ENCODE measurements at places on chromosomes 6 and 20. TPM values are rescaled to one million over a fixed set of nuclear protein-coding genes. Genes with fewer than 3 reads are reported as not detected.

- no peak for DNase-seq
These were observed 327.7 kb downstream of the LAMA2 start for GRCh38 chr6:129210684-129211083.

DNA sequence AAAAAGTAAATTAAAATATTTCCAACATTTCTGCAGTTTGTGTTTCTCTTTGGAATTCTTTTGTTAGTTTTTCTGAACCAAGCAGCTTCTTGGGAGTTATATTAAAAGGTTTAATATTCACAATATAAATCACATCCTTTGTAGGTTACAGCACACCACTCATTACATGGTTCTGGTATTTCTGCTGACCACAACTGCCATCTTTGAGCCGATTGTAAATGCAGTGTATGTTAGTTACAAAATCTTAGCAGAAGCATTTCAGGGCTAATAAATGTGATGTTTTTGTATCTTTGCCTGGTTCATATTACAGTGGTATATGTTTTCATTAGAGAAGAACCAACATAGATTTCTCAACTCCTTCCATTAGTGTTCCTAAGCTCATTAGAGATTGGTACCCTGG, 19.1 kb upstream of the TSHZ2 start:
- DNase-seq, result no peak

FAM135A gene
- total RNA-seq, result 9.3 TPM

DNA sequence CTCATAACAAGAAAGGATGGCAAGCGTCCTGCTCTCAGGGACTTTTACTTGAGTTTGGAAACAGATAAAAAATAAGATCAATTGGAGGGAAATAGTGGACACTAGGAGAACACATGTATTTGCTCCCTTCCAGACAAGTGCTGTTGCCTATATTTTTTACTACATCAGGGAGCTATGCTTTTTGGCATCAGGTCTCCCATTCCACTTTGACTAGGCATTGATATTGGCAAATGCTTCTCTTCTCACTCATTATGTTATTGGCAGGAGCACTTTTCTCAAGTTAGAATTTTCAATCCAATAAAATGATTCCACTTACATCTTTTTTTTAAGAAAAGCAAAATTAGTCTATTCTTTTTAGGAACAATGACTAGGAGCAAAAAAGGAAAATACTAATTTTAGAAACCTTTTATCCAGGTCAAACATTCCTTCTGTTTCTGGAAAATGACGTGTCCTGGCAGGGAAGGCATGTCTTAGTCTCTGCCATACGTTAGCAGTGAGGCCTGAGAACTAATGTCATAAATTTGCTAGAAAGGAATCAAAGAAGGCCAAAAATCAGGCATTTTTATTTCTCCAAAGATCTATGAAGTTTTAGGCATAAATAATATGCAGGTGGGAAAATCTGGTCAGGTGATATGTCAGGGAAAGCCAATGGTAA, 21.4 kb downstream of the BCAS1 start:
- no peak for DNase-seq

EPPIN gene
- not detected for total RNA-seq

DNA sequence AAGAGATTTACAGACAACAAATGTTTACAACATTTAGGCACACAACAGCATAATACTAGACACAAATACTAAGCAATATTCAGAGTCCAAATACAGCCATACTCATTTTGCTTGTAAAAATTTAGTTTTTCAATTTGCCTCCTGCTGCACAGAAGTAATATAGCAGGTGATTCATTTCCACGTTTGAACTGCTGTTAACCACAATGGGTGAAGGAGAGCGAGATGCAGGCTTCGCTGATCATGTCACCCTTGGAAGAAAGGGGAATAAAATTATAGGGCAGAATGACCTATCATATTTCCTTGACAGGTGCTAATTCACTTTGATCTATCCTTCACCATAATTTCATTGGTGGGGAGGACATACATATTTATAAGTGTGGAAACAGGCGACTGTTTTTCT, 643.8 kb upstream of the AGPAT4 start:
- no peak for DNase-seq

- DNase-seq, result peak; percentile 77
These were observed 79.8 kb upstream of the FAM184A start for GRCh38 chr6:119158057-119158848.

- no peak for DNase-seq
These were observed 635.2 kb upstream of the IMPG1 start for GRCh38 chr6:76707630-76708029.

- no peak for DNase-seq
These were observed 26.7 kb downstream of the GPX6 start for GRCh38 chr6:28488916-28489365.

DNA sequence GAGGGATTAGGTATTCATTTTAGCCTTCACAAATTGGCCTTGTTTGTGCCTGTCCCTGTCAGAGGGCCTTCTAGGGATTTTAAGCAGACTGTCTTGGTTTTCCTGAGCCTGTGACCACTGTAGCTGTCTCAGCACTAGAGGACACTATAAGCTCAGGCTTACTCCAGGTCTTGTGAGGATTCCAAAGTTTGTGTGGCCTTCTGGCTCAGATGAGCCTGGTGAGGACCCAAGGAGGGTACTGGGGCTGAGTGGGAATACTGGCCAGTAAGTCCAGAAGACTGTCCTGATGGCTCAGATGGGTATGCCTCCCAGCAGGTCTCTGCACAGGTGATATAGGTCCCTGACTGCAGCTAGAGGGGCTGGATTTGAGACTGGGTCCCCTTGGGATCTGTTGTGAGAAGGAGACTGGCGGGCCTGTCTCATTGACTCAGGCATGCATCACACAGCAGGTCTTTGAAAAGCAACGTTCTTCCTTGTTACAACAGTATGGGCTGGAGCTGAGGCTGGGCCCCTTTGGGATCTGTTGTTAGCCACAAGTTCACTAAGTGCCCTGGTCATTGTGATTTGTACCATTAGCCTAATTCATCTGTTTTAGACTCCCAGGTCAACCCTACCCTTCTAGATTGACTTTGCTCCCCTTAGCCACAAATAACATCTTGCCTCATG, 26.3 kb upstream of the TFB1M start:
- DNase-seq, result no peak

DNA sequence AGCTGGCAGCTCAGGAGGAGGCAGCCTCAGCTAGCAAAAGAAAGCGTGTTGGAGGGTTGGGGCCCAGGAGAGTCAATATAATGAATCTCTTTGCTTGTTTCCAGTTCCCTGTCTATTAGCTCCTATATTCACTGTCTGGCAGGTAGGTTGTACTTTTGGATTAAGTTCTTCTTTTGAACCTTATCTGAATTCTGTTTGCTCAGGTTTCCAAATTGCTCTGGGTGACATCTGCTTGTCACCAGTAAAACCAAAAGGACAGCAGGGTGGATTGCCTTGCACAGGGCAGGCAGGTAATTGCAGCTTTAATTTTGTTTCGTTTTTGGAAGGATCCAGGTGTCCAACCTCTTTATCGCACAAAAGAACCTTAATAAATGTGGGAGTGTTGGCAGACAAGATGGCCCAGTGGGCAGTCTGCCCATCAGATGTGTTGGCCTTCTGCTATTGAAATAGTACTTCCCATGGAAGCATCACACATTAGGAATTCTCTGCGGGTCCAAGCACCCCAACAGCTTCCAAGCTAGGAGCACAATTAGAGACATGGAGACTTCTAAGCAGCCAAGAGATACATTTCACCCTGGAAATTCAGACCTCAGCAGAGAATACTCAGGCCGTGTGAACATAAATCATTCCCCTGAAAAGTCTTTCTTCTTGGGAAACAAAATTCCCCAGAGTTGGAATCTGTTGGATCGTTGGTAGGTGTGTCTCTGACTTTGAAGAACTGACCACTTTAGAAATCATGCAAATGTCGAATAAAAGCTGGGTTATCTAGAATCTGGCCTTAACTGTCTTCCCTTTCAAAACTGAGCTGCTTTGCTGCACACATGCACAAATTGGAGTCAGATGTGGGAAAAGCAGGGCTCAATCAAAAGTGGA, 286.9 kb upstream of the BMP2 start:
- DNase-seq, result no peak

DNA sequence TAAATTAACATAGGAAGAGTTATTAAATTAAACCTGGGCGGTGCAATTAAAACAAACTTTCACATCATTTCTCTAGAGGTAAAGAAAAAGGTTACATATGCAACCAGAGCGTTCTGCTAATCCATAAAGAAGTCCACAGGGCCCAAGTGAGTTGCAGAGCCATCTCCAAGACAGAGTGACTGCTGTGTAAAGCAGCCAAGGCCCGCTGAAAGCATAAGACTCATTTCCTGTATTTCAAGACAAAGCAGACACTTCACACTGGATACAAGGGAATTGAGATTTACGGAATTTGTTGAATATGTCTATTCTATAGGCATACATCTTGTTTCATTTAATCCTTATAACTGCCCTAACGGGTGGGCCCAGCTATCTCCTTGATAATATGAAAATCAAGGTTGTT, 422.8 kb downstream of the CBLN4 start:
- DNase-seq, result no peak

- no peak for DNase-seq
These were observed at the start of gene PTK7 for GRCh38 chr6:43075670-43076463. Gene PTK7 (plus strand): TSS chr6:43076314. CDS start chr6:43076489, 175 bp downstream.

DNA sequence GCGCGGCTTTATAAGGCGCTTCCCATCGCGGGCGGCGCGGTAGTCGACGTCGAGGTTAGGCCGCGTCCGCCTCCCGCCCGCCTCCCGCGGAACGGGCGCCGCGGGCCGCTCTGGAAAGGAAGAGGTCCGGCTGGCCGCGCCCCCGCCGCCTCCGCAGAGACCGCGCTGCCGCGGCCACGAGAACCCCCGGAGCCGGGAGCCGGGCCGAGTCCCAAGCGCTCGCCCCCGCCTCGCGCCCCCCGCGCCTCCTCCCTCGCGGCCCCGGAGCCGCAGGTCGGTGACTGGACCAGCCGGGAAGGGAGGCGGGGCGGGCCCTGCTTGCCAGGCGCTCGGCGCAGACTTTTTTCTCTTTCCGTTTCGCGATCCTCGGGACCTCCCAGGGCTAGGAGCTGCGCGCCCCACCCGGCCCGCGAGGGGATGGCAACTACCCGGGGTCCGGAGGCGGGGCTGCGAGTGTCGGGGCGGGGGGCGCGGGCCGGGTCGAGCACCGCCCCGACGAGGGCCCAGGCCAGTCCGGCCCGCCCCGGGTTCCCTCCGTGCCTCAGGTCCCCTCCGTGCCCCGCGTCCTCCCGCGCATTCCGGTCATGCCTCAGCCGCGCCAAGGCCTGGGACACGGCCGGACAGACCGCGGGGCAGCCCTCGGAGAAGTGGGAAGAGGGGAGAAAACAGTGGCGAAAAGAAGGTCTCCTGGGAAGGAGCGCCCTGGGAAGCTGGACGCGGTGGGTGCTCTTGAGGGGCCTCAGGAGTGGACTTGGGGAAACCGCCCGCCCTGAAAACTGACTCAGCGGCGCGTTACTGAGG, 417 bp upstream of the PXDC1 start:
- peak; percentile 74 for DNase-seq

SEMG2 gene
- not detected for total RNA-seq

DNA sequence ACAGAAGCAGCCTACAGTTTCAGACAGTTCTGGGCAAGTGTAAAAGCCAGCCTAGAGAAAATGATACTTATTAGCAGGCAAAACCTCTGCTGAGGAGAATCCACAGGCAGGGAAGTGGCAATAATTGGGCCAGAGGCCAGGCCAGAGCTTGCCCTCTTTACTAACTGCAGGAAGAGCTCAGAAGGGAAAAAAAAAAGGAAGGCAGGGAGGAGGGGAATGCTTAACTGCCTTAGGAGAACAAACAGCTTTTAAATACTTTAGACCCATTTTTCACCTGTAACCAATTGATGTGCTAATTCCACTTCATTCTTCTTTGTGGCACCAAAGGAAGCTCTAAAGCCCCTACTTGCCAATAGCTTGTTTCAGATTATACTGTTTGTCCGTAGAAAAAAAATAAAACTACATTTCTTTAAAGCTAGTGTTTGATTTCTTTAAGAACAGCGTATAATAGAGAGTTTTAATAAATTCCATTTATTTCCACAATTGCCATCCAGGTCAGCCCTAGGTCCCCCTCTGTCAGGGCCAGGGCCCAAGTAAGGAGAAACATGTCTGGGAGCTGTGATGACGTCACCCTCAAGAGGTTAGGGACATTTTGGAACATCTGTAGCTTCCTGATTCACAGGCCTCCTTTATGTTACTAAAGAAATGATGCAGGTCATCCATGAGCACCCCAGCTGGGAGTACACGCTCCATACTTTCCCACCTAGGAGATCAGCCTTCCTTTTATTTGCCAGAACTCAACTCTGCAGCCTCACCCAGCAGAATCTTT, 384.3 kb downstream of the CDC5L start:
- no peak for DNase-seq

- no peak for DNase-seq
These were observed 958.5 kb upstream of the EPHA7 start for GRCh38 chr6:94377835-94378234.
